ENCODE measurements at places on chromosomes 1 and 21.
A peak's percentile ranks its signal among the peaks of the same experiment; 100 is the strongest.

GRCh38 chr1:208010487-208011071, 99.7 kb upstream of the CD34 start:
- no peak for DNase-seq

DNA sequence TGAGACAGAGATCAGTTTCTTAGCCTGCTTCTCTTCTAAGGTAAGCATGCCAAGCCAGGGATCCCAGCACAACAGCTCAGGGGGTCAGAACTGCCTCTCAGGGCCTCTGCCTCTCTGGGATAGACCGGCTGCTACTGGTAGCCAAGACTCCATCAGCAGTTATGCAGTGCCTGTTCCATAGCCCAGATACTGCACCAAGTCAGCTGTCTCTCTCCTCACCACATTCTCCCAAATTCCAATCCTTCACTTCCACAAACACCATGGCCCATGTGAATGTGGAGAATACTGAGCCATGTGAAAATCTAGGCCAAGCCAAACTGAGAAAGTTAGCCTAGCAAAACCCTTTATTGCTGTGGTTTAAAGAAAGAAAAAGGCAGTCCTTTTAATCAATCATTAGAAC, 37.5 kb downstream of the CDC42BPA start:
- DNase-seq = no peak

DNA sequence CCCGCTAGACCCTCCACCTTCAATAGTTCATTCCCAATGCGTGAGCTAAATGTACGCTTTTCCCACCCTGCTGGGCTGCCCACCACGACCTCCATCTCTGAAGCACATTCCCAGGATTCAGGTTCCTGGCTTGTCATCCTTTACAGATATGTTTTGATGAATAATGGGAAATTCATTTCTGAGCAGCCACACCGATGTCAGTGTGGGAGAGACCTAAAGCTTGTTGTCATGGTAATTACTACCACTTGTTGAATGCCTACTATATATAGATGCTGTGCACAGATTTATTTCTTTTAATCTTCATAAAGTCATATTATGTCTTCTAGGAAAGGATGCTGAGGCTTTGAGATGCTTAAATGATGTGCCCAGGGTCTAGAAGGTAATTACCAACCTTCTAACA, 8.0 kb downstream of the RCSD1 start:
- no peak for DNase-seq

GRCh38 chr1:165416876-165417275, 28.1 kb downstream of the RXRG start:
- DNase-seq = no peak

- DNase-seq = no peak
Observed at GRCh38 chr1:198849093-198849492, 210.3 kb downstream of the PTPRC start.

DNA sequence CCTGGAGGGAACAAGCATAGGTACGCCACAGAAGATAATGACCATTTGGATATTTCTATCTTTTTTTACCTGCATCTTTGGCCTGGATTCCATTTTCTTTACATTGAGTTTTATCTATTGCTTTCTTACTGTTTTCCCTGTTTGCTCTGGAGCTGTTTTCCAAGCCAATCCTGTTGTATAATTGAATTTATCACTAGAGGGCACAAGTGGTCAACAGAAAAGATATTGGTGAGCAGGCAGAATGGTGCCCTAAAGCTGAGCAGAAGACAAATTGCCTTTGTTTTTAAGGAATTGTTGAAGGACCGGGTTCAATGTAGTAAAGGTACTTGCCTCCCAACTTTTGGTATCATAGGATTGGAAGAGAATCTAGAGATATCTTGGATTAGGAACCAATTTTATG, 152.8 kb downstream of the PPP1R12B start:
- DNase-seq = peak; percentile 3

DNA sequence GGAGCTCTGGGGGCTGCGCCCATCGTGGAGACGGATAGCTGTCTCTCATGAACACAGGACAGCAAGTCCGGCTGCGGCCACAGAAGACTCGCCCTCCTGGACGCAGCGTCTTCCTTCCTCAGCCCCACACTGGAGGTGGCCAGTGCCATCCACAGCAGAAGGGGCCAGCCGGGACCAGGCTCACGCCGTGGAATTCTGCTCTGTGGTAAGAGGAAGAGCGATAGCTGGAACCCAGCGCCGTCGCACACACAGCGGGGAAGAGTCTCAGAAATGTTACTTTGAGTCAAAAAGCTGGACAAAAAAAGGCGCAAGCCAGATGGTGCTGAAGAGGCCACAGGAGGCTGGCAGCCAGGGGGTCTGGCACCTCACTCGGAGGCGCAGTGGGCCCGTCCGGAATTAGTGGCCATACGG, 113.9 kb upstream of the COL6A1 start:
- no peak for DNase-seq

DNA sequence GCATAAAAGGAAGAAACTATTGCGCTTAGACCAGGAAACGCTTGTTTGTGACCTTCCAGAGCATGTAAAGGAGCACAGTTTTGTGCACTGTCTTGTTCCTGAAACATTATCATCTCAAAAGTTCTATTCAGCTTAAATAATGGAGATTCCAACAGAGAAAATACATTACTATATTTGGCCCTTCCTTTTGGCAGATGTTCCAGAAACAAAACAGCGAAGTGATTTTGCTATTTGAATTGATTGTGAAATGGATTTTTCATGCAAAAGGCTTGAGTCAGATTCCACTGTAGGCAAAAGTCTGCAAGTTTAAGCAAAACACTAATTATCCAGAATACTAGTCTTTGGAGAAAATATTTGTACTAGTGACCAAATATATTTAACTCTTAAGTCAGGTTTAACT, 80.3 kb upstream of the PTBP2 start:
- no peak for DNase-seq

DNA sequence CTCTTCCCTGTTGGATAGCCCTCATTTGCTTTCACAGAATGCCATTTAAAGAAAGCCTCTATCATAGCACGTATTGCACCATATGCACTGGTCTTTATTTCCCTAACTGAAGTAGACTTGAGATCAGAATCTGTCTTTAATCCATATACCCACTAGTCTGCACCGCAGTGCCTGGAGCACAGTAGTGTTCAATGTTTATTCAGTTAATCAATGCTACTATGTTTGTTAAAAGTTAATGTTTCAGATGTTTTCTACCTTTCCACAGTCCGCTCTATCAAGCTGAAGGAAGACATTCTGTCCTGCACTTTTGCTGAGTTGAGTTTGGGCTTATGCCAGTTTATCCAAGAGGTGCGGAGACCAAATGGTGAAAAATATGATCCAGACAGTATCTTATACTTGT, 139.2 kb downstream of the ZMYM4 start:
- no peak for DNase-seq

DNA sequence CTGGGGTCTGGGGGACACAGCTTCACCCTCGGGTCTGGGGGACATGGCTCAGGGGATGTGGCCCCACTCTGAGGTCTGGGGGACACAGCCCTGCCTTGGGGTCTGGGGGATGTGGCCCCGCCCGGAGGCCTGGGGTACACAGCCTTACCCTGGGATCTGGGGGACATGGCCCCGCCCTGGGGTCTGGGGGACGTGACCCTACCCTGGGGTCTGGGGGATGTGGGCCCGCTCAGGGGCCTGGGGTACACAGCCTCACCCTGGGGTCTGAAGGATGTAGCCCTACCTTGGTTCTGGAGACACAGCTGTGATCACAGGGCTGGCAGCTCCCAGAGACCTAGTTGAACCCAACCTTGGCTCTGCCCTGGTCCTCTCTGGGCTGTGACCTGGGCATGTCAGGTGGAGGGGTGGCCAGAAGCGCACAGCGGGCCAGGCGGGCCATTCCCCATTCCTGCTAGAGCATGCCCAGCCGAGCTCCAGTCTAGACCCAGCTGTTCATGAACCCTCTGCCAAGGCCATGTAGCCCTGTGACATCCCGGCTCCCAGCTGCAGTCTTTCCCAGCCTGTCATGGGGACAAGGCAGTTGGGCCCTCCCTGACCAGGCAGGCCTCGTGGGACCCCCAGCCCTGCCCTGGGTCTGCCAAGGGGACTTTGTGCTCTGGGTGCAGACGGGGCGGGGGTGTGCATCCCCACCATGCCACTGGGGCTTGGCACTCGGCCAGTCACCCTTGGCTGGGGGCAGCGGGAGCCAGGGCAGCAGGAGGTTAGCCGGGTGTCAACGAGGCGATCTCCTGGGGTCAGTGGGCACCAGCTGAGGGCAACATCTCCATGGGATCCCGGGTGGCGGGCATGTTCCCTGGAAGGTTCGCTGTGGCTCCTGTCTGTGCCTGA, 43.9 kb downstream of the WNT9A start:
- no peak for DNase-seq

- DNase-seq = peak; percentile 86
Observed at GRCh38 chr1:31483012-31483946, 70.3 kb downstream of the SERINC2 start.

- DNase-seq = no peak
Observed at GRCh38 chr1:217712925-217713597, 81.9 kb downstream of the SPATA17 start.

GRCh38 chr1:209416039-209416438, 167.5 kb upstream of the CAMK1G start:
- no peak for DNase-seq

- DNase-seq = no peak
Observed at GRCh38 chr1:111923766-111924165, 65.7 kb downstream of the KCND3 start.

DNA sequence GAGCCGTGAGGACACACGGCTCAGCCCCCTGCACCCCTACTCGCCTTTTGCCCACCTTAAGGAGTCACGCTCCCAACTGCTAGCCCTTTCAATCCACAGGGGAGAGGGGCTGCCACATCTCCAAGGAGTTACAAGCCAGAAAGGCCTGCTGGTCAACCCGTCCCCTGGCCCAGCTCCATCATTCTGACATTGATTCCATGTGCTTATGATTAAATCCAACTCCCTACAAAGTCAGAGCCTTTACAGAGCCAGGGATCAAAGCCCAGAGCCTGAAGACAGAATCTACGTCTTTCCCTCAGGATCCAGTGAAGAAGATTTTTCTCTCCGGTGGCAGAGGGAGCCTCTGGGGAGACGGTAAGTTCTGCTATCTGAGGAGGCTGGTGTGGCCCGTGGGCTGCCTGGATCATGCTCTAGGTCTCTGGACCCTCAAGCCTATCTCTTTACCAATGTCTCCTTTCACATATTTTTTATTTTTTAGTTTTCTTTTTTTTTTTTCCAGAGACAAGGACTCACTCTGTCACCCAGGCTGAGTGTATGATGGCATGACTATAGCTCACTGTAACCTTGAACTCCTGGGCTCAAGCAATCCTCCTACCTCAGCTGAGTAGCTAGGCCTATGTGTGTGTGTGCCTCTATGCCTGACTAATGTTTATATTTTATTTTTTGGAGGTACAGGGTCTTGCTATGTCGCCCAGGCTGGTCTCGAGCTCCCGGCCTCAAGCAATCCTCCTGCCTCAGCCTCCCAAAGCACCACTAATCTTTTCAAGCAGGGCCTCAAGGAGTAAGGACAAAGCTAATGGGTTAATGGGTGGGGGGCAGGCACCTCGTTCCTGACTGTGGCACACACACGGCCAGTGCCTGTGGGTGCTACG, 61.3 kb downstream of the SLC66A1 start:
- DNase-seq = no peak

DNA sequence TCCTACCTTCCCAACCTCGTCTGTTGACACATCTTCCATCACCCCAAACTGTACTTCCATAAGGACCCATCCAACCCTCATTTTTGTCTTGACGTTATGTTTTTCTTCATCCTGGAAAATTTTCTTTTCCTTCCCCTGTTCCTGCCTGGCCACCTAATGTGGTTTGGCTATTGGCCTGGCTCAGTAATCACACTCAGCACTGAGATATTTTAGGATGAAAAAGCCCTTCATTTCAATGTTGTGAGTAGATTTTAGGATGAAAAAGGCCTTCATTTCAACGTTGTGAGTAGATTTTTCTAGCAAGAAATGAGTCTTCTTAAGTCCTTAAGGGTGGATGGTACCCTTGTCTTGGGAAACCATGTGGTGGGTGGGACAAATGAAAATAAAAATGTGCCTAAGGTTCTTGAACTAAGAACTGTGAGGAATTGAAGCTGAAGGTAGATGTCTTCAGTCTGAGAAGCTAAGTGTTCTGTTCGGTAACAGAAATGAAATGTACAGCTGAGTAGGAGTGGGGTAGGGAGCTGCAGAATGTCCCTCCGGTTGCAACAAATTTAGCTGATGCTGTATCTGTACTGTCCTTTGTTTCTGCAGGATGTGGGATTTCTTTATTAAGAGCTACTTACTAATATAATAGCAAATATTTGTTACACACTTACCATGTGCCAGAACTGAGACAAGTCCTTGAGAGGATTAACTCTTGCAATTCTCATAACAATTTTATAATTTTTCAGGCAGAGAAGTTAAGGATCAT, 36.1 kb downstream of the DNTTIP2 start:
- DNase-seq = no peak

DNA sequence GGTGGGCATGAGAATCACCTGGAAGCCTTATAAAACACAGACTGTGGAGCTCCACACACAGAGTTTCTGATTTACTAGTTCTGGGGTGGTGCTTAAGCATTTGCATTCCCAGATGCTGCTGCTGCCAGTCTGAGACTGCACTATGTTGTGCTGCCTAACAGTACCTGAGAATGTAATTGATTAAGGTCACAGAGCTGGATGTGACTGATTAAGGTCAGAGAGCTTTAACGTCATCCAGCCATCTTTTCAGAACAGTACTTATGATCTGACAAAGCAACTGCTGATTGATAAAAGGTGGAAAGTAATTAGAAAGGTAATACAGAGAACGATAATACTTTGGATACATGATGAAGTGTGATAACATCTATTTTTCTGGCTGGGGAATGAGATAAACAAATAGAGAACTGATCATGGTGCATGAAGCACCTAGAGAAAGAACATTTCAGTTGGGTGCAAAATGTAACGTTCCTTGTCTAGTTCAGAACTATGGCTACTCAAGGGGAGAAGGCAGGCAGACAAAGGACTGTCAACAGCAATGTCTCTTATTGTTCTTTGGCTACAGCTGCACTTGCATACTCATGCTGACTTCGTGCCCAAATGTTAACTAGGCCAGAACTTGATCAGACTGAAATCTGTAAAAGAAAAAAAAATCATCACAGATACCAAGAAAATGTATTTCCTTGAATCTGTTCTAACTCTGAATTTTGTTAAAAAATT, 3.7 kb upstream of the UCK2 start:
- no peak for DNase-seq

DNA sequence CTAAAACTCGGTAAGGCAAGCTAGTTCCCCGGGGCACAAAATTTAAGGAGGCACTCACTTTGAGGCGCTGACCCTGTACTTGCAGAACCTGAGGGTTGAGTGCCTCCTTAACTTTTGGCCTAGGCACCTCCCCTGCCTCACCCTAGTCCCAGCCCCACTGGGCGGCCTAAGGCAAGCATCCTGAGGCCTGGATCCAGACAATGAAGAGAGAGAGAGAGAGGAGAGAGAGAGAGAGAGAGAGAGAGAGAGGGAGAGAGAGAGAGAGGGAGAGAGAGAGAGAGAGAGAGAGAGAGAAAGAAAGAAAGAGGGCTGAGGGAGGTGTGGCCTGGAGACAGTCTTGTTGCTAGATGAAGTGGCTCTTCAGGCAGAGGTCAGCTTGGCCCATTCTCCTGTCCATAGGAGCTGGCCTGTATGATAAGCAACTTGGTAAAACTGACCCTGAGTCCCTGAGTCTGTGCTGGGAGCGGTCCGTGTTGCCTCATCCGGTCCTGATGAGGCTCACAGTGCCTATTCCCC, 7.4 kb upstream of the LRRN2 start:
- no peak for DNase-seq

- no peak for DNase-seq
Observed at GRCh38 chr1:85296980-85297379, 20.5 kb upstream of the BCL10 start.

Measured in SHP77 (cell line).